Pulmonary artery endothelial cell (primary cell): ENCODE measurements at places on chromosomes 1 and 21. TPM values are rescaled to one million over a fixed set of nuclear protein-coding genes. Genes with fewer than 3 reads are reported as not detected.

DNA sequence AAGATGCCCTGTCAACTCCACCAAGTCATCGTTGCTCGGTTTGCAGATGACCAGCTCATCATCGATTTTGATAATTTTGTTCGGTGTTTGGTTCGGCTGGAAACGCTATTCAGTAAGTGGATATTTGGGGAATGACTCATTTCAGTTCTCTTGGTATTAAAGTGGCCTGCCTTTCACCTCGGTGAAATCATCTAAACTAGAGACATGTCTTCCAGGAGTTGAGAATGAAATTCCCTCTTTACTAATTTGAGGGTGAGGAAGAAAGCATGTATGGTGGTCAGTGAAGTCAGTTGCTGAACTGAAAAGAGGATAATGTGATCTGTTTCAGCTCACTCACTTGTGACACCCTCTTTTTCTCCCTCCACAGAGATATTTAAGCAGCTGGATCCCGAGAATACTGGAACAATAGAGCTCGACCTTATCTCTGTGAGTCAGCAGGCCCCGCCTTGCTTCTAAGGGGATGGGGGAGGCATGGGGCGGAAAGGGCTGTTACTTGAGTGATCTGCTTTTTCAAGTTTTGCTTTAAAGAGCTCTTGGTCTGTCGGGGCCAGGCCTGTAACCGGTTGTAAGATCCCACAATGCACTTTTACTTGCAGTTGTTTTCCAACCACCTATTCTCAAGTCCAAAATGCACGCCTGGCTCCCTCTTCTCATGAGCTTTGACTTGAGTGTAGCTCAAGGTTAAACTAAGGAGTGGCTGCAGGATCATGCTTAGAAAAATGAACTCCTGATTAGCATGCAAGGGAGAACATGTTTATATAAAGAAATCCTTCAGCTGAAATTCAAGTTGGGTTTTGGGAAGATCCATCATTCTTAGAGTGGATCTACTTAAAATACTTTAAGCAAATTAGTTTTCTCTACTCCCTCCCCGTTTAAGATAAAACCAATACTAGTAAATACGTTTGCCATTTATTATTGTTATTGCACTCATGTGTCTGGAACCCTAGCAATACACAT is 59.8 kb downstream of the CAPN2 start:
- DNase-seq = peak; percentile 79

DNA sequence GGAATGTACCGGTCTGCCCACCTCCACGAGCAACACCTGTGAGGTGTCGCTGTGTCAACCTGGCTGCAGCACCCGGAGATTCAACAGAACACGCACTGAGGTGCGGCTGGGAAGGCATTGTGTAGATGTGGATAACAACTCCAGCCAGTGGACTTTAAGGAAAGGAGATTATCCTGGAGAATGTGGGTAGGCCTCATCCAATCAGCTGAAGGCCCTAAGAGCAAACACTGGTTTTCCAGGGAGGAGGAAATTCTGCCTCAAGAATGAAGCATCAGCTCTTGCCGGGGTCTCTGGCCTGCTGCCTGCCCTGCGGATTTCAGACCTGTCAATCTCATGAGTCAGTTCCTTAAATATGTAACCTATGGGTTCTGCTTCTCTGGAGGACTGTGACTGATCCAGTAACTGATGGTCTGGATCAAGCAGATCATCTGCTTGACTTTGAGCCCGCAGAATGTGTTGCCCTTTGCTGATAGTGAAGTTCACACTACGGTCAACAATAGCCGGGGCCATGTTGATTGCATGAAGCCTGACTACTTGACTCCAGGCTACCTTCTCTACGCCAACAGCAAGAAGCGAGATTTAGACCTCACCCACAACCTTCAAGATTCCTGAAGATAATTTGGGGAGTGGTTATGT is 15.9 kb upstream of the PRDM15 start:
- peak; percentile 39 for DNase-seq

- no peak for DNase-seq
Measured at GRCh38 chr1:235015291-235015985, 113.2 kb downstream of the TOMM20 start.

- DNase-seq = no peak
Measured at GRCh38 chr1:6653436-6654290, 29.0 kb downstream of the THAP3 start.

GRCh38 chr21:45818904-45819285 is 162.7 kb upstream of the COL6A1 start:
- DNase-seq = no peak

GRCh38 chr1:223712194-223712849 is at the start of gene CAPN2:
TSS of gene CAPN2 (plus strand) at chr1:223712539. CDS start at chr1:223712641, 102 bp downstream.
- DNase-seq = peak; percentile 60

- DNase-seq = no peak
Measured at GRCh38 chr1:116498789-116499628, 71.8 kb downstream of the CD58 start.

DNA sequence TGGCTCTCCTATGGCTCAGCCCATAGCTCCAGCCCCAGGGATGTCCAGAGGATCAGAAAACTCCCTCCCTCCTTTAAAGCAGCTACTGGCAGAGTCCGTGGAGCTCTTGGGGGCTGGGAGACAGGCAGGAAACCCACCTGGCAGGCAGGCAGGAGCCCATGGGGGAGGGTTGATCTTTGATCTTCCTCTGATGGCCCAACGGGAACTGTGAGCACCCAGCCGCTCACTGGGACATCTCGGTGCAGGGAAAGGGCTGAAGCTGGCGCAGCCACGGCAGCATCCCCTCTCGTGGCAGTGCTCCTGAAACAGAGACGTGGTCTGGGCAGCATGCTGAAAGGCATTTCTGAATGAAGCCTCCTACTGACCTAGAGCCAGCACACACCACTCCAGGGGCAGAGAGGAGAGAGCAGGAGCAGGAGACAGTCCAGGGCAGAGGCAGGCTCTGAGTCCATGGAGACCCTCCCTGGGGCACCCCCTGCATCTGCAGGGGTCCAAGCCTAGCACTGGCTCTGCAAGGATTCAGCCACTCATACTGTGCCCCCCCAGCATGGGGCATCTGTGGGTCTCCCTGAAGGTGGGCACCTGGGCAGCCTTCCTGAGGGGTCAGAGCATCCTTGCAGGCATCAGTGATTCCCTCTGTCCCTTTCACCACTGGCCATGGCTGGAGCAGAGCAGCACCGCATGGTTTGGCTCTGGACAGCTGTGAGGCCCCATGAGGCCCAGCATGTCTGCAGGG is 4.9 kb upstream of the SLX9 start:
- DNase-seq = no peak

DNA sequence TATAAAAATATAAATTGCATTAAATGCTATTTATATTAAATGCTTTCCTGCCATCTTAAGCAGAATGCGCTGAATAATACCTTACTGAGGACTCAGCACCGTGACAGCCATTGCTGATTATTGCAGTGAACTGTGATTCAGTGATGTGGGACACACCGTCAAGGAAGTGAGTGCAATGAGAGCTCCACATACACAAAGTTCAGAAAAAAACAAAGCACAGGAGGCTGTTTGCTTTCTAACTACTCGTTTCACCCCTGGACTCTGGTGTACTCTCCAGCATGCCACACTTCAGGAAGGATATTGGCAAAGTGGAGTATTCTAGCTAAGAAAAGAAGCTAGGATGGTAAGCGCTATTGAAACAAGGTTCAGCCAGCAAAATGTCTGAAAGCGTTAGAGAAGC is 57.4 kb upstream of the CXADR start:
- DNase-seq = no peak

- DNase-seq = no peak
Measured at GRCh38 chr1:180253585-180254495, 23.8 kb downstream of the LHX4 start.

- DNase-seq = no peak
Measured at GRCh38 chr1:178743801-178744200, 18.8 kb downstream of the RALGPS2 start.

DNA sequence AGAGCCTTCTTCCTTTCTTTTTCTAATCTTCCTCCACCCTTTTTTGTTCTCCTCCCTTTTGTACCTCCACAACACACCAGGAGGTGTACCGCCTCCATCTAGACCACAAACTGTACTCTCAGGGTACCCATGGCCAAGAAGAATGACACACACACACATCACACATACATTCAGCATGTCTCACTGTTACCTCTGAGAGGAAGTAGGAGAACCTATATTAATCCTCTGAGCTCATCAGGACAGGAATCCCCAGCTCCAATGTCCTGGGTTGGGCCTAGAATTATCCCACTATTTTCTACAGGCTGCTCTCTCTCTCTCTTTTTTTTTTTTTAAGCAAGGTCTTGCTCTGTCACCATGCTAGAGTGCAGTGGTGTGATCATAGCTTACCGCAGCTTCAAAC is 36.7 kb downstream of the ATP2B4 start:
- no peak for DNase-seq

GRCh38 chr1:107949467-107950253 is 15.3 kb downstream of the VAV3 start:
- DNase-seq = no peak

GRCh38 chr1:78143673-78144072 is 97.9 kb downstream of the GIPC2 start:
- no peak for DNase-seq

GRCh38 chr1:47656719-47657685 is 219.2 kb downstream of the FOXD2 start:
- peak; percentile 95 for DNase-seq

DNA sequence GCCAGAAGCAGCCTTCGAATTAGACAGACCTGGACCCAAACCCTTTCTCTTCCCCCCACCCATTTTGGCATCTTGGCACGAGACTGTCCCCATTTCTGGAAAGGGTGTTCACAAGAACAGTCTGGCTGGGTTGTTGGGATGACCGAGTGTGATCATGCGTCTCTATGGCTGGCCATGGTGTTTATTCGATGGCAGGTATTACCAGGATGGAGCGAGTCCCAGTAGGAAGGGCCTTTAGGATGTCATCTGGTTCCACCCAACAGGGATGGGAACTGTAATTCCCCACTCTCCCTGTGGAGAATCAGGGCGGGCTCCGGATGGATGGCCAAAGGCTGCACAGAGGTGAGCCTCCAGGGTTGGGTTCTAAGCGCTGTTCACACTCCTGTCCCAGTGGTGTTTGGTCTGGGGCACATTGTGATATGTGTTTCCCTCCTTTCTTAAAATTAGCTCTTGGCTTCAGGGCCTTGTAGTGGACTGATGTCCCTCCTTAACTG is 33.4 kb upstream of the ATP5PO start:
- DNase-seq = no peak

- no peak for DNase-seq
Measured at GRCh38 chr1:223683586-223684487, 18.3 kb upstream of the CAPN8 start.

GRCh38 chr1:211828584-211829342 is 1.8 kb downstream of the LPGAT1 start:
- DNase-seq = no peak

- DNase-seq = no peak
Measured at GRCh38 chr1:187396226-187396625, 567.5 kb downstream of the PLA2G4A start.

GRCh38 chr1:192602757-192603156 is 27.2 kb downstream of the RGS1 start:
- no peak for DNase-seq

- no peak for DNase-seq
Measured at GRCh38 chr1:225476538-225476988, 48.7 kb upstream of the LBR start.

- DNase-seq = no peak
Measured at GRCh38 chr1:78003882-78004718, 639 bp upstream of the DNAJB4 start.

GRCh38 chr1:171998711-171999110 is 157.4 kb downstream of the DNM3 start:
- no peak for DNase-seq

- no peak for DNase-seq
Measured at GRCh38 chr1:85569737-85570404, 10.7 kb upstream of the CCN1 start.

- DNase-seq = no peak
Measured at GRCh38 chr1:216456682-216457081, 33.4 kb upstream of the USH2A start.

DNA sequence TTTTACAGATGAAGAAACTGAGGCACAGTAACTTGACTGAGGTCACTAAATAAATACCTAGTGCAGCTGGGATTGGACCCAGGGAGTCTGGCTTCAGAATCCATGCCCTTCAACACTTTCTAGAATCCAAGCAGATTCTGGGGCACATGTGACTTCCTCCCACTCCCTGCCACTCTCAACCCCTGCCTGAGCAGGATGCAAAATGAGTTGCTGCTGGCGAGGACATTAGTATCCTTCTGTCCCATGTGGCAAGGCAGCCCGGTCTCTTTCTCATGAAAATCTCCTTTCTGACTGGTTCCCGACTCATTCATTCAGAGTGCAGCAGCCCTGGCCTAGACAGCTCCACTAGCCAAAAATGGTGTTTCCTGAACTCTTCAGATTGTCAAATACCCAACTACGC is 28.4 kb downstream of the TNNT2 start:
- DNase-seq = no peak

DNA sequence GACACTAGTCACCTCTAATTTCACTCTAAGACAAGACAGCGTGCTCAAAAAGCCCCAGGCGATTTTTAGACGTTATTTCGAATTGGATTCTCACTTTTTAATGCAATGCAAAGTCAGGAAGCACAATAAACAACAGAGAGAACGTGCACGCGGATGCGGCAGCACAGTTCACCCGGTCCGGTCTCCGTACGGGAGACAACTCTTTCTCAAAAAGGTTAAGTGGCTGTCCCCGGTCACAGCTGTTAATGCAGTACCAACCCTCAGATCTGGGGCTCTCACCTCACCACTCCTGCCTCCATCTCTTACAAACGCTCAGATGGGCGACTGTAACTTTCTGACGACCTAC is 1.2 kb downstream of the HP1BP3 start:
- no peak for DNase-seq

- DNase-seq = no peak
Measured at GRCh38 chr21:14846621-14847020, 218.2 kb downstream of the NRIP1 start.

- DNase-seq = no peak
Measured at GRCh38 chr1:212242288-212242984, 42.8 kb upstream of the PPP2R5A start.

The CACNA1S gene
- total RNA-seq = not detected in 2 replicates

The AK2 gene
- total RNA-seq = 102 and 132 TPM in 2 replicates

The TNFRSF8 gene
- 0.20 and 0.32 TPM in 2 replicates for total RNA-seq

The FCER1G gene
- 0.26 and 0.49 TPM in 2 replicates for total RNA-seq

The TEX38 gene
- not detected in 2 replicates for total RNA-seq

The KRTCAP2 gene
- 117 and 121 TPM in 2 replicates for total RNA-seq

The PCP4L1 gene
- not detected in 2 replicates for total RNA-seq

The TFF2 gene
- total RNA-seq = not detected in 2 replicates

The PAQR6 gene
- total RNA-seq = 0.07 TPM in 2 replicates

The SH3D21 gene
- 1.1 TPM in 2 replicates for total RNA-seq

The CD164L2 gene
- not detected in 2 replicates for total RNA-seq

The FCGR3A gene
- not detected in 2 replicates for total RNA-seq

The IGSF9 gene
- total RNA-seq = 0.04 TPM in 1 of 2 replicates, not detected in the other

The SYTL1 gene
- total RNA-seq = under 0.01 and 0.78 TPM in 2 replicates

The OR2G6 gene
- total RNA-seq = not detected in 2 replicates

The PTAFR gene
- 0.20 and 0.21 TPM in 2 replicates for total RNA-seq
